ENCODE measurements at places on chromosomes 12 and 14. TPM values are rescaled to one million over a fixed set of nuclear protein-coding genes. Genes with fewer than 3 reads are reported as not detected.
A peak's percentile ranks its signal among the peaks of the same experiment; 100 is the strongest.

DNA sequence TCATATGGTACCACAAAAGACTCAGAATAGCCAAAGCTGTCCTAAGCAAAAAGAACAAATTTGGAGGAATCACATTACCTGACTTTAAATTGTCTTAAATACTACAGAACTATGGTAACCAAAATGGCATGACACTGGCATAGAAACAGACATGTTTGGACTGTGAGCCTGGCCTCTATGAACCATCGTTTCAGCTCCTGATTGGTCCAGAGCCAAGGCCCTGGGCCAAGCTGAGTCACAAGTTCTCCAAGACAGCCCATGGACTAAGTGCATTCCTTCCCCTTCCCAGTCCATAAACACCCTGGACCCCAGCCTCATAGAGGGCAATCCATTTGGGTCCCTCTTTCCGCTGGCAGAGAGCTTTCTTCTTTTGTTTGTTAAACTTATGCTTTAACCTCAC lies 12.1 kb upstream of the PRR4 start:
- DNase-seq = no peak

- DNase-seq = no peak
Measured at GRCh38 chr12:39467432-39467870, 24.5 kb upstream of the KIF21A start.

GRCh38 chr14:33480887-33481184 lies 470.0 kb downstream of the EGLN3 start:
- no peak for DNase-seq

ZNF891 gene
- 0.40 TPM for total RNA-seq

HHIPL1 gene
- 4.9 TPM for total RNA-seq

CHGA gene
- total RNA-seq = not detected

DNA sequence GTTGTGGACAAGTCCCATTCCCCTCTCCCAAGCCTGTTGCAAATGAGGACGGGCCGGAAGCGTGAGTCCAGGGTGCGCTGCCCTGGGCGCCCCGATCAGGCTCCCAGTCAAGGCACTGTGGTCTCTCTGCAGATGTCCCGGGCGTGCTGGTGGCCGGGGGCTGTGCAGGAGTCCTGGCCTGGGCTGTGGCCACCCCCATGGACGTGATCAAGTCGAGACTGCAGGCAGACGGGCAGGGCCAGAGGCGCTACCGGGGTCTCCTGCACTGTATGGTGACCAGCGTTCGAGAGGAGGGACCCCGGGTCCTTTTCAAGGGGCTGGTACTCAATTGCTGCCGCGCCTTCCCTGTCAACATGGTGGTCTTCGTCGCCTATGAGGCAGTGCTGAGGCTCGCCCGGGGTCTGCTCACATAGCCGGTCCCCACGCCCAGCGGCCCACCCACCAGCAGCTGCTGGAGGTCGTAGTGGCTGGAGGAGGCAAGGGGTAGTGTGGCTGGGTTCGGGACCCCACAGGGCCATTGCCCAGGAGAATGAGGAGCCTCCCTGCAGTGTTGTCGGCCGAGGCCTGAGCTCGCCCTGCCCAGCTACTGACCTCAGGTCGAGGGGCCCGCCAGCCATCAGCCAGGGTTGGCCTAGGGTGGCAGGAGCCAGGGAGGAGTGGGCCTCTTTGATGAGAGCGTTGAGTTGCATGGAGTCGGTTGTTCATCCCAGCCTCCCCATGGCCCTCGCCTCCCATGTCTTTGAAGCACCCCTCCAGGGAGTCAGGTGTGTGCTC lies 6.3 kb downstream of the SLC25A47 start:
- DNase-seq = no peak

GRCh38 chr14:81247271-81247766 lies 26.6 kb upstream of the GTF2A1 start:
- no peak for DNase-seq

ASPG gene
- total RNA-seq = not detected

- DNase-seq = no peak
Measured at GRCh38 chr12:93363841-93364297, 13.9 kb upstream of the NUDT4 start.

- no peak for DNase-seq
Measured at GRCh38 chr12:98745578-98746391, 100.7 kb downstream of the APAF1 start.

GRCh38 chr12:5247144-5247543 lies 184.8 kb upstream of the NTF3 start:
- DNase-seq = no peak

SYT10 gene
- total RNA-seq = not detected

- DNase-seq = no peak
Measured at GRCh38 chr12:62098132-62098531, 162.1 kb upstream of the USP15 start.

TBK1 gene
- 16.7 TPM for total RNA-seq

P2RX2 gene
- not detected for total RNA-seq

- DNase-seq = no peak
Measured at GRCh38 chr14:106287506-106287905, 761.1 kb downstream of the TMEM121 start.

DNA sequence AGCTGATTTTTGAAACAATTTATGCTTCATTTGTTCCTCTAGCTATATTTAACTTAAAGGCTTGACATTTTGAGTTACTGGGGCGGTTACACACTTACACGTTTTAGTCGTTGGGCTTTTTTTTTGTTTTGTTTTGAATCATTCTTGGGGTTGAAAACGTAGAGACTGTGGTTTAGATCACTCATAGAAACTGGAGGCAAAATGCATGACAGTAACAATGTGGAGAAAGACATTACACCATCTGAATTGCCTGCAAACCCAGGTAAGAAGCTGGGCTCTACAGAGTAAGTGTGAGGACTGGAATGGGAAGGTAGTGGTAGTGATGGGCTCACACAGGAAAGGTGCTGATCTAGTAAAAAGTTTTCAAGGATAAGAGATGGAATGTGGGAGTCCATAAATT lies at the start of gene CLEC2D:
CLEC2D (plus strand) TSS at position 180 of the 400 bp plus-strand sequence; CDS start at position 202, 22 bp downstream.
- DNase-seq = no peak

AKAP5 gene
- 2.2 TPM for total RNA-seq

RNFT2 gene
- total RNA-seq = 4.3 TPM

DNA sequence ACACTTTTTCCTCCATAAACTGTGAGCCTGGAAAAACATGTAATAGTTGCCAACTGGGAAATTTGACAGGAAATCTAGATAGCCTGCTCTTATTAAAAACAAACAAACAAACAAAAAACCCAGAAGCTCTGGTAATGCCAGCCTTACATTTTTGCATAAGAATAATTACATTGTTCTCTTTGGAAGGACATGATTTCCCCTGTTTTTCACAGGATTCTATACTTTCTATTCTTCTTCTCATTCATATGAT lies 137.9 kb downstream of the AEBP2 start:
- DNase-seq = no peak

DNA sequence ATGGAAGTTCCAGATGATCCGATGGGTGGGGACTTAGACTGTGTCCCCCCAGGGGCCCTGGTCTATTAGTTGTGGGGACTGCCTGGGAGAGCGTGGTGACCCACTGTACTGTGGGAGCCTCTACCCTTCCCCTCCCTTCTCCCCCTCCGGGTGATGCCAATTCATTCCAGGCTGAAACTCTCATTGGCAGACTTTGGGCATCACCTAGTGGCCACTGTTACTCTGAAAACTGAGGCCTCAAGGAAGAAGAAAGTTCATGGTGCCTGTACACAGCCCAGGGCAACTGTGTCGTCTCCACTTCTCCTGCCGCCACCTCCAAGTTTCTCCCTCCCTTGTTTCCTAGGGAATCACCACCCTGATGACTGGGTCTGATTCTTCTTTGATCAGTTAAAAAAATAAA lies 173.6 kb upstream of the ALG10B start:
- no peak for DNase-seq

DNA sequence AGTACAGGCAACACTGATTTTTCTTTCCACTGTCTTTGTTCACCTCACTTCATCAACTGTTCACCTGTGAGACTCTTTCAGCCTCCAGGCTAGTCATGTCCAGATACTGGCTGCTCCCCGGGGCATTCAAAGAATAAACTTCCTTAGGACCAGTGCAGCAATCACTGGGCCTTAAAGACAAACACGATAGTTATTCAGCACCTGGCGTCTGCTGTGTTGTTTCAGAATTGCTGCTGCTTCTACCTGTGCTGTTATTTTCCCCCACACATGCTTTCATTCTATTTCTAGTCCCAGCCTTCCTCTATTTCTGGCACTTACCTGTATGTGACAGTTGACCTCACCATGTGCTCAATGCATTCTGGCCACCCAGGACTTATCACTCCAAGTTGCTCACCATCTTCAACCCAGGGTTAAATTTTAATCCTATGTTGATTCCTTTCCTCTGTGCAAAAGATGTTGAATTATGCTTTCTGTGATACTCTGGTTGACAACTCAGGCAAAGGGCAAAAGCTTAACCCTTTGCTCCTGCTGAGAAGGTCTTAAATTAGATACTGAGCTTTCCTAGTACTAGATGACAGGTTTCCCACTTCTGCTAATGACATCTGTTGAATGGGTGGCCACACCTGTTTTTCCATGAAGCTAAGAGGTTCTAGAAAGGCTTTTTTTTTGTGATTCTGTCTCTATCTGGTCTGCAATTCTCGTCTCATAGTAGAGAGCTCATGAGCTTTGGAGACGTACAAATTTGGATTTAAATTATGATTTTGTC lies 41.4 kb downstream of the PTPRQ start:
- DNase-seq = no peak

- no peak for DNase-seq
Measured at GRCh38 chr12:99130808-99131553, 485.9 kb downstream of the APAF1 start.

DNA sequence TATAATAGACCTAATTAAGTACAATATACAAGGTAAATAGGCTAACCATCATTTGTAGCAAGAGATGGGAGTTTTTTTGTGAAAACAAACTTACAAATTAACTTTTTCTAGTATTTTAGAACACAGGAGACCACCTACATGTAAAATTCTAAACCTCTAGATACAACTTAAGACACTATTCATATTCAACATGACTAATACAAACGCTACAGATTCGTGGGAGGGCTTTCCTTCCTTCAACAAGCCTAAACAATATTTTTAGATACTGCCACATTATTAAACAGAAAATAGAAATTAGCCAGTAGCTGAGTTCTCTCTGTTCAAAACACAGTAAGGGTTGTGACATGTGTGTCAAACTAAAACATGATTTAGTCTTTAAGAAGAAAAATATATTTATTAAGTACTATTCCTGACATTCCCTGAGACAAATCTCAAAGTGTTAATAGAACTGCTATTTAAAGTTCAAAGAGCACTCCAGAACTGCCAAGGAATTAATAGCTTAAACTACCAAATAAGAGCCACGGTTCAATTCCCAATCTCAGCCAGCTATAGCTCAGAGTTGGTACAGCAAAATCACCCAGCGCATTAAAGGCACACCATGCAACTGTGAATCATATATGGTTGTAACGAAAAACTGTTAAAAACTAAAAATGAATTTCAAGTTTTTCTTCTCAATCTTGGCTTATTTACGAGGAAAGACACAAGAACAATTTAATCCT lies 10.7 kb downstream of the MED13L start:
- no peak for DNase-seq

GRCh38 chr12:110501399-110501751 lies 536 bp downstream of the VPS29 start:
- DNase-seq = no peak

DNA sequence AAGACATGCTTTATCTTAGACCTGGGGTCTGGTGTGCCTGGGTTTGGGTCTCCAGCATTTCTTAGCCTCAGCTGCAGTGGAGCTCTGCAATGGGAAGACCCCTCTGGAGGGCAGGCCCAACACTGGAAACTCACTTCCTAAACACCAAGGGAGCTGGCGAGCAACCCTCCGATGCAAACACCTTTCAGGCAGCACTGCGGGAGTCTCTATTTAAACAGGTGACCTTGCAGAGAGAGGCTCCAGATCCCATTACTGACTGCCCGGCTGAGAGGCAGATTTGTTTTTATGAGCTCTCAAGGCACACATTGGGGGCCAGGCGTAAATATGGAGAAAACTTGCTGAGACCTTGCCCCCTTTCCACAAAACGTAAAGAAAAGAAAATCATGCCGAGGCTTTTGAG lies 195.5 kb downstream of the PAX9 start:
- DNase-seq = no peak

HOXC10 gene
- total RNA-seq = 15.7 TPM

KIF5A gene
- total RNA-seq = 0.51 TPM

- no peak for DNase-seq
Measured at GRCh38 chr12:92938018-92938417, 8.9 kb upstream of the EEA1 start.

- DNase-seq = peak; percentile 1
Measured at GRCh38 chr12:55142669-55143565, 16.7 kb downstream of the OR9K2 start.

- DNase-seq = no peak
Measured at GRCh38 chr12:110821917-110822316, 24.9 kb upstream of the CCDC63 start.

DNA sequence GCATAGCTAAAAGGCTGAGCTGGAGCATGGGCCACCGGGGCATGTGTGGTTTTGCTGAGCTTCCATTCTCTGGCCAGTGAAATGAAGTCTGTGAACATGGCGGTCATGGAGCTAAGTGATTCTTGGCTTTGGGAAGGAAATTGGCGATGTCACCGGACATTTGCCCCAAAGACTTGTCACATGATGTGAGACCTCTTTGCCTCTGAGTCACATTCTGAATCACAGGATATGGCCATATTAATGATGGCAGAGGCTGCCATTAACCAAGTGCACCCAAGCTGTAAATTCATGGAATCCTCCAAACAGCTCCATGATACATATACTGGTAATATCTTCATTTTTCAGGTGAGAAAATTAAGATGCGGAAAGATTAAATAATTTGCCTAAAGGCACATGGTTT lies 27.4 kb upstream of the BATF start:
- DNase-seq = no peak

DNA sequence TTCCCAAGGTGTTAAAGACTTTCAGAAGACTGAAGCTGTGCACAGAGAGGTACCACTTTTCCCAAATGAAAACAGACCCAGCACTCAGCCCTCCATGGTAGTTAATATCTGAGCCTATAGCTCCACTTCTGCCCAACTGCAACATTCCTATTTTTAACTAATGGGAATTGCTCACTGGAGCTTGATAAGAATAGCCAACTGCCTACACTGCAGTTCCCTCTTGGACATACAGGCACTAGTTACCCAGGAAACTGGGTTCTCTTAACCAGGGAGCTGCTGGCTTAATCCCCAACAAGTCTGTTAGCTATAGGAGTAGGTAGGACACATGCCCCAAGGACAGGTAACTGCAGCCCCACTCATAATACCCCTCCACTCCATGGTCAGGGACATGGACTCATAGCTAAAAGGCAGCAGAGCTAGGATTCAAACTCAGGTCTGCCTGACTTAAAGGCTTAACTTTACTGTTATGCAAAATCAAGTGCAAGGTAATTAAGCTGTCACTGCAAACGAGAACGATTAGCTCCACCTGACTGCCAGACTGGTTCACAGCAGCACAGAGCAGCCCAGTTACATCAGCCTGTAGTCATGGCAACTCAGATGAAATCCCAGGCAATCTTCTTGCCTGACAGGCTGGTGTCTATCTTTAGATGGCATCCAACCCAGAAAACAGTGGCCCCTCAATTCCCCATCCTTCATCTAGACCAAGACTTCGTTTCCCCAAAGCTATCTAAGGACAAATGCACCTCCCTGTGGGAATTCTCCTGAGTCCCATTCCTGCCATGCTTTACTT lies 77.1 kb upstream of the ACTN1 start:
- DNase-seq = no peak

REP15 gene
- 3.6 TPM for total RNA-seq

Data from epithelial cell of proximal tubule (primary cell).